CD4-positive, alpha-beta T cell treated with Interferon alpha-2 for 1 hour (primary cell): ENCODE measurements at places on chromosomes 12 and 14.

DNA sequence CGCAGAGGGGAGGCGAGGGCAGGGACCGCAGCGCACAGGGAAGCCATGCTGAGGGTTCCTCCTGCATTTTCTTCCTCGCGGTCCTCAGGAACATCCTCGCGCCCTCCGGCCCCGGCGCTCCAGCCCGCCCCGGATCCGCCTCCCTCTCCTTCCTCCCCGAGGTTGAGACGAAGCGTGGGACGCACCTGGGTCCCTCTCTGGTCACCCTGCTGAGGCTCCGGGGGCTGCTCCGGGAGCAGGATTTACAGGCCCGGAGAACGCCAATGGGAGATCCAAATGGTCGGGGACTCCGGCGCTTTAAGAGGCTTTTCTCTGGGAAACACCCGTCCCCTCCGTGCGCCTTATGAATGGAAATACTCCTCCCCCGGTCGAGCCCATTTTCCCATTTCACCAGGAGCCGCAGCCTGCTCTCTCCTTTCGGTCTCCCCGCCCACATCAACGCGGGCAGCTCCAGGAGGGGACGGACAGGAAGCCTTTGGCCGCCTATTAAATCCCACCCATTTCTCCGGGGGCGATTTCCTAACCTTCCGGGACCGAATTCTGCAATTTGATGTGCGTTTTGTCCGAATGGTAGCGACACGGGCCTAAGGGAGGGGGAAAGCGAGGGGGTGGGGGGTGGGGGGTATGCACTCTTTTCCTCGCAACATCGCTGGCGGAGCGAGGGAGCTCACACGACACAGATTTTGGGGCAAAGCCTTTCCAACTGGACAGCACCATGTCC is at the start of gene UNC79:
Gene UNC79 (plus strand): TSS at position 625 of the 721 bp plus-strand sequence. CDS start 91 bp downstream, at position 716.
- no peak for DNase-seq

- no peak for DNase-seq
Observed at GRCh38 chr14:105315941-105316576, 1.5 kb downstream of the PACS2 start.

- DNase-seq, result no peak
Observed at GRCh38 chr14:23428686-23429495, 6.6 kb downstream of the MYH7 start.

- no peak for DNase-seq
Observed at GRCh38 chr12:3629057-3629830, 123.7 kb downstream of the CRACR2A start.

DNA sequence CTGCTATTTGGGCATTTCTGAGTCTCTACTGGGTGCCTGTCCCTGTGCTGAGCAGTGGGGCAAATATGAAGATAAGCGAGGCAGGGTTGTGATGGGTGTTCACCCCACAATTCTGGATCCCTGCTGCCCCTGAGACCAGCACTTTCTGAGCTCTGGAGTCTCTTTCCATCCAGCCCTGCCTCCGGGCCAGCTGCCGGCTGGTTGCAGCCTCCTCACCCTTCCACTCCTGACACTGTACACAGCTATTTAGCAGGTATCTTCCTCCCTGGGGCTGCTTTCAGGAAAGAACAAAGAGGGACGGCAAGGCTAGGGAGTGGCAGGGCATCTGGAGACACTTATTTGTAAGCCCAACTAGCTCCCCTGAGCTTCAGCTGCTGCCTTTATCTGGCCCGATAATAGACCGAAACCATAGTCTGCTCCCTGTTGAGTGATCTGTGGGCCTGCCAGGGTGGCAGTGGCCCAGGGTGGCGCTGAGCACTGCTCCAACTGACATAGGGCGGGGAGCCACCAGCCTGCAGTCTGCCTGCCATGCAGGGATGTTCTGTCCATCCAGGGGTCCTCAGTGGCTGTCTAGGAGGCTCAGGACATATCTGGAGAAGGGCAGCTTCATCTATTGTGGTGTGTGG is 7.6 kb upstream of the KRT80 start:
- no peak for DNase-seq

DNA sequence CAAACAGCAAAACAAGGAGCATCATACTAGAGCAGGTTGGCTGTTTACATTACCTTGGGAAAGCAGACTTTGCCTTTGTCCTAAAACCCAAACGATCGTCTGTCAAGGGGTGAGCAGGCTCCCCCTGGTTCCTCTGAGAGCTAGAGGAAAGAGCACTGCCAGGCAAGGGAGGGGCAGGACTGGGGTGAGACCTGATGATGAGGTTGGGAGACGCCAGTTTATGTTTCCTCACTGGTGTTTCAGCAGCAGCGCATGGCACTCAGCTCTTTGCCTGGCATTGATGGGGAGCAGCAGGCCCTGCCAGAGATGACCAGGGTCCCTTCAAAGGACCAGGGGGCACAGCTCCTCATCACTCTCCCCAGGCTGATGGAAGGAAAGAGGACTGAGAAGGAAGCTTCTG is 7.9 kb upstream of the KRT2 start:
- no peak for DNase-seq

DNA sequence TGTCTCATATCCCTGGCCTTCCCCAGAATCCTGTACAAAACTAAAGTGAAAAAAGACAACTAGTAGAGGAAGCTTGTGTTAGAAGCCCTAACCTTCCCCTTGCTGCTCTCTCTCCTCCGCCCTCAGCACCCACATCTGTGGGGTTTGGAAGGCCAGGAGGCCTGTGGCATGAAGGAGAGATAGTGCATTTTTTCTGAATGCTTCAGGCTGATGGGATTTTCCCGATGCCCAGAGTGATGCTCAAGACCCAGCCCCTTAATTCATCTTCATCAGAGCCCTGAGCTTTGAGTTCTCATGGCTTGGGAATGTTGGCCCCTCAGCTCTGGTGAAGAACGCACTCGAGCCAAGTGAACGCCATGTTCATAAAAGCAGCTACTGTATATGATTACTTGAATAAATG is 5.9 kb downstream of the FGF6 start:
- no peak for DNase-seq
